Sigmoid colon (tissue), 7 donors: ENCODE measurements at places on chromosomes 16 and 17.
A peak's percentile ranks its signal among the peaks of the same experiment; 100 is the strongest.

DNA sequence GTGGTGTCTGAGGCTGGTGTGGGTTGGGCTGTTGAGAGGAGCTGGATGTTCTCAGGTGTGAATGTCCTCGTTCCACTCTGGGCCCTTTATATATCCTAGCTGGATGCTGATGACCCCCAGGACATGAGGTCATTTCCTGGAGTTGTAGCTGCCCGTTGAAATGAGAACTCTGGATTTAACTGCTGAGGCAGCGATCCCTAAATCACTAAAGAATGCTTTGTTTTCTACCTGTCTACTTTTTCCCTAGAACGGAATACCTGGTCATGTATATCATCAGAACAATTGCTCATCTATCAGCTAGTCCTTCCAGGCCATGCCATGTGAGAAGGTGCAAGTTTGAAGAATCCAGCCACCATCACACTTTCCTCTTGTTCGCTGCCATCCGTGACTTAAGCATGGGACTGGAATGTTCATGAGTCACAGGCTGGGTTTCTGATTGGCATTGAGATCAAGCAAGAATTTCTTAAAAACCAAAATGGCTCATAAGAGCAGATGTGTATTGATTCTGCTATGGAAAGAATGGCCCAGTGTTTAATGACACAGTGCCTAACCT is at the start of gene KRTAP2-3:
Gene KRTAP2-3, minus strand, starts transcription at position 63 of the 553 bp plus-strand sequence. CDS start 64 bp downstream, outside the sequence.
- no peak for DNase-seq

DNA sequence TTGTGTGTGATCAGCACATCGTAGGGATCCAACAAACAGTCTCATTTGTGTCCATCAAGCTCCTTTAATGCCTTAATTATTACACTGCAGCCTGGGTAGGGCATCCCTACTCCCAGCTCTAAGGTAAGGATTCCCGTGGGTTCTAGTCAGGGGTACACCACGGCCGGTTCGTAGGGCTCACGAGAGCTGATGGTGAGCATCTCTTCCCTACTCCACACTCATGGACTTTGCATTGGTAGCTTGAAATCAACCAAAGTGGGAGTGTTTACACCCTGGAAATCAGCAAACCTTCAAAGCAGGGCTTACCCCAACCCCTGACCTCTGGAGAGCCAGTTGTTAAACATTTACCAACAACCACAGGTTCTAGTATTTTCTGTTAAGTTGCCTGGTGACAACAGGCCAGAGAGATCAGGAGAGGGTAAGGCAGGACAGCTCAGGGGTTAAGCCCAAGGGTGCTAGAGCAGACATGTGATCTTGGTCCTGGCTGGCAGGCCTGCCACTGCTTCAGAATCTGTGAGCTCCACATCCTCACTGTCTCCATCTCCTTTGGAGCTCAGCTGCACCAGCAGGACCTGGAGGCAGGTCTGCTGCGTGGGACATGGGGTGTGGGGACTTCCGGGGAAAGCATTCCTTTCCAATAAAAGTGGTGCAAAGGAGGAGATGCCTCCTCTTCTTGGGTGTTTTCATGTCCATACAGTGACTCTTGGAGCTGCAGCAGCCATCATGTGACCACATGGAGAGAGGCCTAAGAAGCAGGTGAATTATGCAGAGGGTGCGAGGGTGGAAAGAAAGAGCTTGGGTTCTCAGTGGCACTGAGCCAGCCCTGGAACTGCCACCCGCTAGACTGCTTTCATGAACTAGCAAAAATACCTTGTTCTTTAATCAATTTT is 36.1 kb upstream of the ZCCHC14 start:
- DNase-seq: no peak

GRCh38 chr17:27380551-27380950 is 75.7 kb upstream of the KSR1 start:
- no peak for DNase-seq

GRCh38 chr17:71496552-71496951 is 624.3 kb upstream of the SOX9 start:
- no peak for DNase-seq

GRCh38 chr16:57862698-57863433 is 60.6 kb upstream of the KIFC3 start:
- no peak for DNase-seq

GRCh38 chr16:72302332-72302731 is 130.4 kb upstream of the PMFBP1 start:
- no peak for DNase-seq

GRCh38 chr17:6710317-6710716 is 2.9 kb downstream of the SLC13A5 start:
- no peak for DNase-seq

DNA sequence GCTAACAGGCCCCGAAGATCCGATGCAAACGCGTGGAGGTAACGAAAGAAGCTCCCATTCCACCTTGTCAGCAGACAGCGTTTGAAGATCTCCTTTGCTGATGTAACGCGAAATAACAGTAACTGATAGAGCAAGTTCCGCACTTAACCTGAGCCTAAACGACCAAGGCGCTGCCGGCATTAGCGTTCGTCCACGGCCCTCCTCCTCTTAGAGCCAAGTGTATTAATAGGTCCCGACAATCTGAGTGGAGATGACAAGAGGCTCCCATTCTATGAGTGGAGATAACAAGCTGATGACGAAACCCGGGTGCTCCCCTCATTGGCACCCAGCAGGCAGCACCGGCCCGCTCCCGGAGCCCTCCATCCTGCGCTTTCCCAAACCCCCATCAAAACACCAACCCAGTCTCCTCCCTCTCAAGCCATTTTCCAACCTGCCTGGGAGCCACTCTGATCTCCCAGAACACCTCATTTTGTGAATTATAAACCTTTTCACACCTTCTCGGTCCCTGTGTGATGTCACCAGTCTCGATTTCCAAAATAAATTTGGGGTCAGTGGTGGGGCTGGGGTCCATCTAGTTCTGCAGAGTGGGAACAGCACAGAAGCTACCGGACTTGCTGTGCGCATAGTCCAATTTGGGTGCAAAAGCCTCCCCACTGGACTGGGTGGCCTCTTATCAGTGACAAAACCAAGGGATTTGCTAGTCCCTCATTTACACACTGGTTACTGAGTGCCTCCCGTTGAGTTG is 35.4 kb upstream of the ARL4D start:
- no peak for DNase-seq

GRCh38 chr17:27577121-27577761 is 53.7 kb upstream of the LGALS9 start:
- DNase-seq: no peak

GRCh38 chr17:57567251-57567650 is 177.8 kb downstream of the CCDC182 start:
- DNase-seq: no peak

DNA sequence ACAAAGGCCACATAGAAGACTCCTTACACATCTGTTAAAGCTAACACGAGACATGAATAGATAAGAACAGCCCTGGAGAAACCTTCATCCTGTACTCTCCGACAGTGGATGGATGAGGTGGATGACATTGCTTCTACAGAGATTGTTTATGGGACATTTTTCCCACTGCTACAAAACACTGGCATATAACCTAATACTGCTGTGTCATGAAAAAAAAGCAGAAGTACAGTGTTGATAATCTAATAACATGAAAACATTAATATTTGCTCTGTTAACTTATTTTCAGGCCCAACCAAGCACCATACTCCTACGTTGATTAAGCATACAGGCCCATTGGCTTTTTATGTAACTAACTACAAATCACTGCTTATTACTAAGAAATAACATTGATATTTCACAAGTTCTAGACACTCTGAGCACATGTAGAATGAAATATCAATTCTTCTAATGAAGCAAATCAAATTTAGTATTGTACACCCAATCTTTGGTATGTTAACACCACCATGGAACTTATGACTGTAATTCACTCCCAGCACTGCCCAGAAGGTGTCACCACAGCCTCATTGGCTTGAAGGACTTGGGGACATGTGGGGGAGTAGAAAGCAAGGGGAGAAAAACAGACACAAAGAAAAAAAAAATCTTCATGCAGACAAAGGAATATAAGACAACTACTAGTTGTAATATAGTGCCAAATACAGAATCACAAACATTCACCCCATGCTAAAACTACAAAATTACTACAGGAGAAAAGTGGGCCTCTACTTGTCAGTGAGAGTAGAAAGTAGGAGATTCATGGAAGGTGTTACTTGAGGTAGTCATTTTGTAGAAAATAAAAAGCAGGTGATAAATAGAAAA is 330.0 kb upstream of the PMFBP1 start:
- DNase-seq: no peak

- no peak for DNase-seq
Measured at GRCh38 chr16:11303405-11304138, 22.4 kb upstream of the PRM1 start.

GRCh38 chr17:68903286-68903685 is 51.9 kb downstream of the ABCA8 start:
- DNase-seq: no peak

GRCh38 chr17:72338304-72338703 is 217.5 kb downstream of the SOX9 start:
- no peak for DNase-seq

DNA sequence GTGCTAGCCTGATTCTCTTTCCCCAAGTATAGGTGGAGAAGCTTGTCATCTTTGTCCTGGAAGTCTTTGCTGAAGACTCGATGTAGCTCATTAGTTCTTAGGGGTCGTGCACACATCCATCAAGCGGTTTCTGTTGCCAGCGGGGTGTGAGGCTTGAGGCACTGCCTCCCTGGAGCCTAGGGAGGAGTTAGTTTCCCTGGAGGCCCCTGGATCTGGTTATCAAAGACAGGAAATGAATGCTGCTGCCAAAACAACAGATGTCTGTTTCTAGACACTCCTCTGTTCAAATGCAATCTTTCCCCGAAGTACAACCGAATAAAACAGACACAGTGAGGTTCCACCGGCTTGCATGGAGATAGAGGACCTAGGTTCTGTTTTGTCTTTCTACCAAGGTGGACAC is 17.5 kb downstream of the HS3ST4 start:
- DNase-seq: no peak

DNA sequence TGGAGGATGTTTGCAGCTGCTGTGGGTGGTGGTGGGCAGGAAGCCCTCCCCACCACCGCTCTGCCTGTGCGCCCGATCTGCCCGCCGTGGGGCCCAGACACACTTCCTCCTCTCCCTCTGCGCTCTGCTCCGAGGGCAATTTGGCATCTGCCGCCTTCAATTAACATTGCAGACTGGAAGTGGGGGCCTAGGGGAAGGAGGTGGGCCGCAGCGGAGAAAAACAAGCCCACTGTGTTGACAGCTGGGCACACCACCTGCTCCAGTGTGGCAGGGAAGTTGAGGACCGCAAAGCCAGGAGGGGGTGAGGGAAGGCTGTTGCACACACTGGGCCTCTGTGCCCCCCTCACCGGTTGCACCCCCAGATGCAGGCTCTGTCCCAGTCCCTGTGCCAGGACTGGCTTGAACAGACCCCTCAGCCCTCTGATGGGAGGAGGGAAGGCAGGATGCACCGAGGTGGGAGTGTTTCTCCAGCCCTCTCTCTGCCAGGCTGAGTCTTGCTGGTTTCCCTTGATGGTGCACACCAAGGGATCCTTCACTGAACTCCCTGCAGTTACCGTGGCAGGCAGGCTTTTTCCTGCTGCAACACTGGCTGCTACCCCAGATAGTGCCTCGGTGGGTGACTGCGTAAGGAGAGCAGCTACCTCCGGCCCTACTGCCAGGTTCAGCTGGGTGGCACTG is 72.8 kb upstream of the MED9 start:
- DNase-seq: no peak

GRCh38 chr17:48110761-48111160 is 3.2 kb downstream of the SNX11 start:
- no peak for DNase-seq

- no peak for DNase-seq
Measured at GRCh38 chr17:78684026-78684425, 98.0 kb downstream of the CYTH1 start.

- DNase-seq: peak; percentile 87
Measured at GRCh38 chr16:73048292-73049080, 558 bp upstream of the ZFHX3 start.

- no peak for DNase-seq
Measured at GRCh38 chr17:21512307-21513011, 136.3 kb downstream of the KCNJ12 start.

- no peak for DNase-seq
Measured at GRCh38 chr16:85196976-85197375, 84.7 kb upstream of the CIBAR2 start.

GRCh38 chr17:49506282-49506681 is 11.2 kb downstream of the NGFR start:
- DNase-seq: no peak

- no peak for DNase-seq
Measured at GRCh38 chr16:57382535-57383275, 10.4 kb downstream of the CX3CL1 start.

GRCh38 chr17:57966246-57966645 is 11.0 kb upstream of the CUEDC1 start:
- no peak for DNase-seq

DNA sequence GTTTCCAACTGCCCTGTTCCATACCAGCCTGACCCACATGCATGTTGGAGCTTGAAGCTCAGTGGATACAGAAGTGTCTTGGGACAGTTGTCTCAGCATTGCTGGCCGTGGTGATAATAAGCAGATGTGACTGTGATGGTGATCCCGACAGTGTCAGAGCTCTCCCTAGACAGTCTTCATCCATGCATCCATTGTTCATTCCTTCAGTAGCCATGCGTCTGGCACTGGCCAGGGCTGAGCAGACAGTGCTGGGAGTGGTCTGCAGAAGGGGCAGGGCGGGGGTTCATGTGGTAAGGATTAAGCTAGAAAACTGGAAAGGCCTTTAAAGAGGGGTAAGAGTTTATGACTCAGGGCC is 68.1 kb downstream of the GNAO1 start:
- DNase-seq: no peak

- no peak for DNase-seq
Measured at GRCh38 chr17:38579934-38580333, 25.8 kb downstream of the SRCIN1 start.

DNA sequence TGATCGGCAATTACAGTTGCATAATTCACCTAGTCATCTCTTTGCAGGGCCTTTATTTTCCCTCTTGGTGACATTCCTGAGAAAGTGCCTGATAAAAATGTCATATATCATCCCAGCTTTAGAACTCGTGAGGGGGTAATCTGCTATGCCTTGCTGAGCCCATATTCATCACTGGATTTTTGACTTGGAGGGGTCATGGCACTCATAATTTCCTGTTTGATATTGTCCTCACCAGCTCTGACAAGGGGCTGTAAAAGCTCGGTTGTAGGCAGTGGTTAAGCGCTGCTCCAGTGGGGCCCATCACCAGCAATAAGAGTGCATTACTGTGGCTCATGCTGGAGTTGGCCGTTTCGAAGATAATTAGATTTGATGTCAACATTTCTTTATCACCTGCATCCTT is 227.3 kb downstream of the IRX3 start:
- DNase-seq: no peak
